ENCODE measurements at places on chromosomes 1 and 21.

DNA sequence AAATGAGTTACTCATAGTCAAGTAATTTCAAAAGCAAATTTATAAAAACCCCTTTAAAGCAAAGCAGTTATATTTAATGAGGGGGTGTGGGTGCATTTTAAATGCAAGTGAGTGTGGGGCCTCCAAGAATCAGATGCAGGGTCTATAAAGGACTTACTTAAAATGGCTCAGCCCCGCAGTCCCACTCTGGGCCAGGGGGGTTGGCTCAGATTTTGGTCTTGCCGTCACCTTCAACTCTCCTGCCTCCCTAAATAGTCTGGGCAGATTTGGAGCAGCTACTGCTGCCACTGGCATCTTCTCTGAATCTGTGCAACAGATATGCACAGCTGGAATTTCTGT, 16.2 kb downstream of the AMPD2 start:
- DNase-seq: no peak

DNA sequence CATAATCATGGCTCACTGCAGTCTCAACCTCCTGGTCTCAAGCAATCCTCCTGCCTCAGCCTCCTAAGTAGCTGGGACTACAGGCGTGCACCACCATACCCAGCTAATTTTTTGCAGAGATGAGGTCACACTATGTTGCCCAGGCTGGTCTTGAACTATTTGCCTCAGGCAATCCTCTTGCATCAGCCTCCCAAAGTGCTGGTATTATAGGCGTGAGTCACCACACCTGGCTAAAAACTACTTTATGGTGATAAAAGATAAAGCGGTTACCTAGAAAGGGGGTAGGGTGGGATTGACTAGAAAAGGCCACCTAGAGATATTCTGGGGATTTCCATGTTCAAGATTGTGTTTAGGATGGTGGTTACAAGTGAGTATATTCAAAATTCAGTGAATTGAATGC, 5.0 kb downstream of the TSTD1 start:
- peak; percentile 37 for DNase-seq

GRCh38 chr1:8360493-8361197, 42.7 kb downstream of the SLC45A1 start:
- DNase-seq: no peak

DNA sequence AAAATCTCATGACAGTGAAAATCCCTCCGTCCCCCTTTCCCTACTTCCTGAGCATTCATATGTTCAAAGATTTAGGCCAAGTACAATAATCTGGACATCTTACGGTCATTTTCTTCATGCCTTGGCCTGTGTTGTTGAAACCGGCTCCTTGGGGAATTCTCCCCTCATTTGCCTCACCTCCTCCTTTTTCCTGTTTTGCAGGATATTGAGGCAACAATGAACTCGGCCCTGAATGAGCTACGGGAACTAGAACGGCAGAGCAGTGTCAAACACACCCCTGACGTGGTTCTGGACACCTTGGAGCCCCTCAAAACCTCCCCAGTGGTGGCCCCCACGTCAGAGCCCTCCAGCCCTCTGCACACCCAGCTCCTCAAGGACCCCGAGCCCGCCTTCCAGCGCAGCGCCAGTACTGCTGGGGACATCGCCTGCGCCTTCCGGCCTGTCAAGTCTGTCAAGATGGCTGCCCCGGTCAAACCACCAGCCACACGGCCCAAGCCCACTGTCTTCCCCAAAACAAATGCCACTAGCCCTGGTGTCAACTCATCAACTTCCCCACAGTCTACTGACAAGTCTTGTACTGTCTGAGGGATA, 9.3 kb upstream of the IKBKE start:
- DNase-seq: no peak

DNA sequence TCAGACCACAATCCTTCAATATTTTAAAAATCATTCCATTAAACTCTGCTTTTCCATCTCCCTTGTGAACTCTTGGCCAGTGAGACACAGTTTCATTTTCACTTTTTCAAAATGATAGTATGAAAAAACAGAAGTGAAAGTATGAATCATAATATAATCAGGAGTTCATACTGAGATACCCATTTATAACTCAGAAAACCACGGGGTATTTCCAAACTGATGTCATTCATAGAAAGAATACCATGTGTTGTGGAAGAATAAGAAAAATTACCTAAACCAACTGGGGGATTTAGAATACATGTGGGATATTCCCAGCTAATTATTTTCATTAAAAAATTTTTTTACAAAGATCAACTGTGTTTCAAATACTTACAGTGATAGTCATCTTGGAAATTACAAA, 149.9 kb downstream of the MRPL39 start:
- no peak for DNase-seq

GRCh38 chr1:4590756-4591155, 63.7 kb upstream of the AJAP1 start:
- DNase-seq: no peak
